Stimulated activated CD8-positive, alpha-beta memory T cell treated with anti-CD3 and anti-CD28 coated beads, Interleukin-15, amount 100 ng/mL, for 48 hours (primary cell): ENCODE measurements at places on chromosomes 1 and 21.

- no peak for DNase-seq
Observed at GRCh38 chr1:97461782-97462181, 459.1 kb downstream of the DPYD start.

DNA sequence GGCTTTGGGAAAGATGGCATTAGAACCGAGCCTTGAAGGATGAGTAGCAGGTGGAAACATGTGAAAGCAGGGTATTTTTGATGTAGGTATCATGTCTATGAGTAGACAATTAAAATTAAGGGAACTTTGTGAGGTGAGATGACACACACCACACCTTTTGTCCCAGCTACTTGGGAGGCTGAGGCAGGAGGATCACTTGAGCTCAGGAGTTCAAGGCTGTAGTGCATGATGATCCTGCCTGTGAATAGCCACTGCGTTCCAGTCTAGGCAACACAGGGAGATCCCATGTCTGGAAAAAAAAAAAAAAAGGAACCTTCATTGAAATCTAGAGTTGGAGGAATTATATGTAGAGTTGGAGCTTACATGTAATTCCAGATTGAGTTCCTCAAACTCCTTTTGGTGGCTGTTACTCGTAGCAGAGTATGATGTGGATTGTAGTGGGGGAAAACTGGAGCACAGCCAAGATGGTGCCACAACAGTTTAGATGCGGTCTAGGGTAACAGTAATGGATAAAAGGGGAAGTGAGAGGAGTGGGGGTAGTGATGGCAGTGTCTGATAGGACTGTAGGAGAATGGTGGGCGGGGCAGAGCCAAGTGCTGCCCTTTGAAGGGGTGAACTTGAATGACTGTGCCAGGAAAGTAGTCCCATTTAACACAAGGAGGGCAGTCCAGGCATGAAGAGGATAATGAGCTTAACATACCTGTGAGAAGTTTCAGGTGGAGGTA is 17.4 kb downstream of the AK4 start:
- no peak for DNase-seq

DNA sequence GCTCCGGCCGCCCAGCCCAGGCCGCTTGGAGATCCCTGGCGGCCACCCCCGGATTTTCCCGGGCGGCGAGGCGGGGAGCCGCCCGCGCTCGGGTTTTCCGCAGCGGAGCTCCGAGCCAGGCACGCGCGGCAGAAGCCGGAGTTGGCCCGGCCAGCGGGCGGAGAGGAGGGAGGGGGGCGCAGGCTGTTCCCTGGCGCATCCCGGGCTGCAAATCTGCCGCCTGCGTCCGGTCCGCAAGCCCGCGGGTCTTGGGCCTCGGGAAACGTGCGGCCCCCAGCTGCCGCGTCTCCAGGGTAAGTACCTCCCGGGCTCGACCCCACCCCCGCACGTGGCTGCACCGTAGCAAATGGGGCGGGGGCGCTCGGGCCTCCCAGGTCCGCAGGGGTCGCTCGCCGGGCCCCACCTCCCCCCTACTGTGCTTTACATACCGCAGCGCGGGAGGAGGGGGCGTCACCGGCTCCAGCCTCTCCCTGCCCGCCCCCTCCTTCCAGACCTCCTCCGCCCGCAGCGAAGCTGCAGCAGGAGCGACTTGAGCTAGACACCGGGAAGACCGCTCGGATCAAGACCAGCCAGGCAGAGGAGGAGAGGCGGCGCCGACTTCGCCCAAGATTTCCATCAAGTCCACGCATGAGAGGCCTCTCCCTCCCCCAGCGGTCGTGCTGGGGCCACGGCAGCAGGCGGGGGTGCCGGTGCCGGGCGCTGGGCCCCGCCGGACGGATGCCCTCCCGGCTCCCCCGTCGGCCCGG is 1.6 kb downstream of the TMEM200B start:
- no peak for DNase-seq

GRCh38 chr1:183234660-183235476 is 48.8 kb downstream of the LAMC2 start:
- no peak for DNase-seq

GRCh38 chr1:168696125-168696760 is 32.8 kb downstream of the DPT start:
- DNase-seq = no peak

DNA sequence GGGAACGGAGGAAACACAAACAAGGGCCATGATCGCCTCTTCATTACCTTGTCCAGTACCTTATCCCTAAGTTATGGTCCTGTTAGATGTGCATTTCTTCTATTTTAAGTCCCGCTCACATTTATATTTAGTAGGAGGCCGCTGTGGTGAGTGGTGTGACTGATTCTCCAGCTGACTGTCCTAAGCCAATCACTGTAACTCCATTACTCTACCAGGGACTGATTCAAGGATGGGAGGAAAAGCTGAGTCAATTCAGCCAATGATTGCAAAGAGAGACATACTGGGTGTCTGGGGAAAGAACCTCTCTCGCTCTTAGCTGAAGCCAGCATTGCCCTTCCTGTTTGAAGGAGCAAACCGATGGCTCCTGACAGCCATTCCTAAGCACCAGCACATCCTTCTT is 59.7 kb downstream of the TGFBR3 start:
- DNase-seq = no peak
